Kasumi-1 (cell line): ENCODE measurements at places on chromosomes 7 and 10.

GRCh38 chr7:85287106-85287825 lies 100.4 kb upstream of the SEMA3D start:
- DNase-seq: no peak

DNA sequence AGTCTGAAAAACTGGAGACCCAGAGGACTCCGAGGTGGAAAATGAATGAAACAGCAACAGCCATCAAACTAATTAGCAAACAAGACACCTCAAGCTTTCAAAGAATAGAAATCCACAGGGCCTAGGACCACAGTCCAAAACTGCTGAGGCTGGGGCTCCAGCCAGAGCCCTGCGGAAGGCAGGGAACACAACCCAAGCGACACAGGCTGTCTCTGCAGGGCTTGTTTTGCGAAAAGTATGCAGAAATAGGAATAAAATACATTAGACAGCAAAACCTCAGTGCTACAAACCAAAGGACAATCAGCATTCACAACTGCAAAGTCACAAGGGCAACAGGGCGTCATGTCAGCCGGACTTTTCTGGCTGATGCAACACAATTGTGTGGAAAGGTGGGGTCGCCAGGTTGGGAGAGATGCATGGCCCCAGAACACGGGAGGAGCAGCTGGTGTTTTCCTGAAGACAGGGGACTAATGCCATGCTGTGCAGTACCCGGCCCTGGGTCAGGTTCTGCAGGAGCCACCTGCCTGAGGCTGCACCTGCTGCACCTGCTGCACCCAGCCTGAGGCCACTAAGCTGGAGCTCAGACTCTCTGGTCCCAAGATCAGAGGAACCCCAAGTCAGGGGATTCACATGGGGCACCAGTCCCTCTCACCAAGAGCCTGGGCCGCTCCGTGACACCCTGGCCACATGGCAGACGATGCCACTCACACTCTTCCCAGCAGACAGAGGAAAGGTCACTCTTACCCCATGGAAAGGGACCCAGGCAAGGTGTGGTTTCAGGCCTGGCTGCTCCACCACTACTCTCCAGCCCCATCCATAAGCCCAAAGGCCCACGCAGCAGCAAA lies 74.2 kb downstream of the MAD1L1 start:
- no peak for DNase-seq

DNA sequence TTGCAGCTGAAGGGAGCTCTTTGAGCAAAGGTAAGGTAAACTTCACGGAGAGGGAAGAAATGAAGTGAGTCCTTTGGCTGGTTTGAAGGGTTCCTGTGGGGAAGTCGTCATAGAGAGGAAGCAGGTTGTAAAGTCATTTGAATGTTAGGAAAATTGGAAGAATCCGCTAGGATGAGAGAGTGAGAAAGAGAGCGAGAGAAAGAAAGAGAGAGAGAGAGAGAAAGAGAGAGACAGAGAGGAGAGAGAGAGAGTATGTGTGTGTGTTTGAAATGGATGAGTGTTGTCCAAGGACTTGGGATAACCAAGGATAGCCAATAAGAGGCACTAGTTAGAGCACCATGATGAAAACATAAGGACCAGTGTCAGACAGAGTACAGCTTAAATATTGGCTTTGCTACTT lies 43.1 kb downstream of the FEZF1 start:
- no peak for DNase-seq

- no peak for DNase-seq
Observed at GRCh38 chr10:69979174-69979573, 73.5 kb upstream of the MACROH2A2 start.

GRCh38 chr7:425794-426188 lies 93.9 kb downstream of the PDGFA start:
- no peak for DNase-seq

- no peak for DNase-seq
Observed at GRCh38 chr10:69895759-69896158, 94.1 kb downstream of the COL13A1 start.

GRCh38 chr7:130662426-130662825 lies 6.1 kb downstream of the COPG2 start:
- no peak for DNase-seq

DNA sequence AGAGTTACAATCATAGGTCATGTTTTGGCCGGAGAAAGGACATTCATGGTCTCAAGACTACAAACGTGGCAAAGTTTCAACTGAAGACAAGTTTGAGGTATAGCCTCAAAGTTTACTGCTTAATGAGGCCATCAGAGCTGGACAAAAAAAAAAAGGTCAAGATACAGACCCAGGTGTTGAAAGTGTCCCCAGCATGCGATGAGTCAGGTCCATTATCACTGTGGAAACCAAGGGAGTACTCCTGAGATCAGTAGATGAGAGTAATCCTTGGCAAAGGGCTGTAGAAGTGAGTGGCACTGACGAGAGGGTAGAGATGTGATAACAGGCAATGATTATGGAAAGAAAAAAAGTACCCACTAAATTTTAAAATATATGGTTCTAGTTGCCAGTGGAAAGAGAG lies 80.1 kb upstream of the LRRN3 start:
- DNase-seq: no peak

DNA sequence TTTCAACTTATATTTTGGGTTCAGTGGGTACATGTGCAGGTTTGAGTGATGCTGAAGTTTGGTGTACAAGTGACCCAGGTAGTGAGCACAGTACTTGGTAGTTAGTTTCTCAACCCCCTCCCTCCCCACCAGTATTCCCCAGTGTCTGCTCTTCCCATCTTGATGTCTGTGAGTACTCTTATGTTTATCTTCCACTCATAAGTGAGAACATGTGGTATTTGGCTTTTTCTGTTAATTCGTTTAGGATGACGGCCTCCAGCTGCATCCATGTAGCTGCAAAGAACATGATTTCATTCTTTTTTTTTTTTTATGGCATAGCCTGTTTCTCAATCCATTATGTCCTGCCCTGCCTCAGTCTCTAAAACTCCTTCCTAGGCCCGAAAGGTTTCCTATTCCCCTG lies 222.1 kb downstream of the WDR37 start:
- DNase-seq: no peak

GRCh38 chr7:148702876-148703670 lies 4.4 kb downstream of the CUL1 start:
- DNase-seq: no peak

- no peak for DNase-seq
Observed at GRCh38 chr7:74051193-74051592, 23.2 kb downstream of the ELN start.

- no peak for DNase-seq
Observed at GRCh38 chr10:17873946-17874345, 64.8 kb downstream of the MRC1 start.

DNA sequence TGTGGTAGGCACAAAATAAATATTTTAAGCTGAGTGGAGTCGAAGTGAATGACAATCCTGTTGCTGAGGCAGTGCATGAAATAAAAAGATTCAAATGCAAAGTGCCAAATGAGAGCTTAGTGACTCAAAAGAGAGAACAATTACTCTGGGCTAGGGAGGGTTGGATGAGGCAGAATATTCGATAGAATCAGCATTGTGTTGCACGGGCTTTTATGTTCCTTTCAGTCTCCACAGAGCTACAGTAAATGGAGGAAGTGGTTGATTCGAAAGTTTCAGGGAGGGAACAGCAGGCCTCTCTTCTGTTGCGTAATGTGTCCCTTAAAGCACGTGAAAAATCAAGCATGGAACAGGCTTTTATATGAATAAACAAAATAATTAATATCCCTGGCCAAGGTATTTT lies 599.3 kb upstream of the CELF2 start:
- peak; percentile 59 for DNase-seq

GRCh38 chr10:12704488-12704887 lies 297.0 kb downstream of the CCDC3 start:
- DNase-seq: no peak

DNA sequence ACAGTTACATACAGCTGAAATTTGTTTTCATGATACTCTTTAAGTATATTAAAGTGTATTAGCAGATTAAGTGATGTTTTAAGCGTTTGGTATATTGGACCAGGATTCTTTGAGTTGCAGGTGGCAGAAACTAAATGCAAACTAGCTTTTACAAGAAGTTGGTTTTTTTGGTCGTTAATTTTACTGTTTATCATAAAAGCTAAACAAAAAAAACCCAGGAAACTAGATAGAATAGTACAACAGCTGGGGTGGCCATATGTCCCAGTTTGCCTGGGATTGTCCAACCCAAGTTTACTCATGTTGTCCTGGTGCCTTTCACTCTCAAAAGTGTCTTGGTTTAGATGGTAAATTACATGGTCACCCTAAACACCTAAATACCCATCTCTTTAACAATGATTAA lies 108.7 kb downstream of the PHTF2 start:
- DNase-seq: no peak

DNA sequence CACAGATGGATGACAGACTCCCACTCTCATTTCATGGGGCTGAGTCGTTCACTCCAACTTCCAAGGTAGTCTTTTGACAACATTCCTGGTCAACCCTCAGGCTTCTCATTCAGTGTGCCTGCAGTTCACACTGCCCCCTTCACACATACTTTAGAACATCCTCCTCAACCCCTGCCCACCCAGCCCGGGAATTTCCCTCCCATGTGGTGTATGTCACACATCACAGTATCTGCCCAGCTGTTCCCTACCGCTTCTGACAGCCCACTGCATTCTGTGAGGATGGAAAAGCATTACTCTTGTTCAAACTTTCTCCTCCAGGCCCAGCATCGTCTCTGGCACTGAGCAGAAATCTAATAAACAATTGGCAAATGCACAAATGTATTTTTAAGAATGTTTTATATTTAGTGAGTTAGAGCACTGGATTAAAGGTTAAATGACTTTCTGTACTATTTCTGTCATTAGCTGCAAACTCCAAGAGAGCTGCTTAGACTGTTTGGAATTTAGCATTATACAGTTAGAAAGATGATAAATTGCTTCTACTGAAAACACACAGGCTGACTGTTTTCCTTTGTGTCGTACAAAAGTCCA lies 110.4 kb downstream of the SFMBT2 start:
- no peak for DNase-seq

DNA sequence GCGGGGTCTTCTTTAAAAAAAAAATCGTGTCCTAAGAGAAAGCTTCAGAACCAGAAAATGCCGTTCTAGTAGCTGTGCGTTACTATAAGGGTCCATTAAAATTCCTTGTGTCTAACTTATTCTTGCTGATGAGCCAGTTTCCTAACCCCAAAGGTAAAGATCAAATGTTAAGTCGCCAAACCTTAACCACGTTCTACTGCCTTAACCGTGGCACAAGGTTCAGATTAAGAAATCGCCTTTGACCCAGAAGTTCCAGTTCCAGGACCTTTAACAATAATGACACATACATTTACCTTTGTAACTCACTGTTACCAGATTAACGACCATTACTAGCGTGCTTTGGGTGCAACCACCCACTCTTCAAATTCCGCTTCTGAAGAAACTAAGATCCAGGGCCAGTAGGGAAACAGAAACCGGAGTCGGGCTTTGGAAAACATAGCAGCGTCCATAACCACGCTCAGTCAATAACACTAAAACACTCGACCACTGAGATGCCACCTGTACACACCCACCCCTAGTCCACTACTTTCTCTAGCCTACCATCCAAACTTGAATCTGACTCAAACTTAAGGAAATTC lies 620 bp downstream of the BET1 start:
- DNase-seq: no peak

- DNase-seq: no peak
Observed at GRCh38 chr7:4876586-4876985, 6.9 kb downstream of the RADIL start.
